Cardiac atrium fibroblast (primary cell): ENCODE measurements at places on chromosomes 2 and 18. TPM values are rescaled to one million over a fixed set of nuclear protein-coding genes. Genes with fewer than 3 reads are reported as not detected.

GALNT13 gene
- total RNA-seq: under 0.01 TPM in 2 replicates

TUBB8B gene
- total RNA-seq: not detected in 2 replicates

ZNF892 gene
- 0.18 and 1.5 TPM in 2 replicates for total RNA-seq

ADCYAP1 gene
- not detected in 2 replicates for total RNA-seq

RNF125 gene
- 0.16 and 0.36 TPM in 2 replicates for total RNA-seq

SFT2D3 gene
- total RNA-seq: 3.7 and 4.0 TPM in 2 replicates

AGBL5 gene
- total RNA-seq: 12.6 and 14.9 TPM in 2 replicates

SPAST gene
- total RNA-seq: 9.9 and 17.0 TPM in 2 replicates

WNT10A gene
- not detected in 2 replicates for total RNA-seq

EFR3B gene
- total RNA-seq: 0.18 and 0.97 TPM in 2 replicates

UGT1A4 gene
- total RNA-seq: not detected in 2 replicates

CYP26B1 gene
- 7.0 and 11.3 TPM in 2 replicates for total RNA-seq

DSG2 gene
- total RNA-seq: 1.6 and 2.2 TPM in 2 replicates

CYP27C1 gene
- 0.36 TPM in 1 of 2 replicates, not detected in the other for total RNA-seq

WNT6 gene
- not detected in 2 replicates for total RNA-seq

DYTN gene
- total RNA-seq: not detected in 2 replicates

NBEAL1 gene
- total RNA-seq: 11.8 and 12.1 TPM in 2 replicates

ATIC gene
- total RNA-seq: 11.4 and 38.2 TPM in 2 replicates

OSR1 gene
- total RNA-seq: 38.1 and 72.7 TPM in 2 replicates

HK2 gene
- 36.5 and 50.1 TPM in 2 replicates for total RNA-seq

PKP4 gene
- total RNA-seq: 16.4 and 18.8 TPM in 2 replicates

ZSWIM2 gene
- total RNA-seq: not detected in 2 replicates

IKZF2 gene
- total RNA-seq: 15.2 and 18.6 TPM in 2 replicates

GCKR gene
- total RNA-seq: 0.32 TPM in 1 of 2 replicates, not detected in the other

KLHL41 gene
- total RNA-seq: 0.32 and 0.36 TPM in 2 replicates

ACVR1C gene
- total RNA-seq: not detected in 2 replicates

RAB27B gene
- total RNA-seq: 1.8 and 5.1 TPM in 2 replicates

ABHD1 gene
- not detected in 2 replicates for total RNA-seq

SERPINB13 gene
- not detected in 2 replicates for total RNA-seq

ARMC9 gene
- 14.1 and 17.3 TPM in 2 replicates for total RNA-seq

SPOPL gene
- total RNA-seq: 6.7 and 7.6 TPM in 2 replicates

DSC3 gene
- 12.2 and 15.3 TPM in 2 replicates for total RNA-seq

MARCHF7 gene
- total RNA-seq: 64.1 and 67.6 TPM in 2 replicates

LCT gene
- total RNA-seq: not detected in 2 replicates

POTEF gene
- not detected in 2 replicates for total RNA-seq

VSNL1 gene
- total RNA-seq: 0.16 TPM in 1 of 2 replicates, not detected in the other

SLC5A7 gene
- not detected in 2 replicates for total RNA-seq

LOXL3 gene
- 76.8 and 97.7 TPM in 2 replicates for total RNA-seq

LRP1B gene
- under 0.01 and 0.18 TPM in 2 replicates for total RNA-seq

NT5C1B gene
- not detected in 2 replicates for total RNA-seq

VIT gene
- 0.36 and 1.1 TPM in 2 replicates for total RNA-seq

FAM237A gene
- total RNA-seq: not detected in 2 replicates

ANKRD30B gene
- total RNA-seq: not detected in 2 replicates

TCF23 gene
- total RNA-seq: under 0.01 TPM in 1 of 2 replicates, not detected in the other
